ENCODE measurements at places on chromosomes 6 and 20.

GRCh38 chr20:59836767-59837166 lies 96.7 kb downstream of the SYCP2 start:
- no peak for DNase-seq

- DNase-seq, result no peak
These were observed 19.7 kb downstream of the VAPB start for GRCh38 chr20:58408603-58409246.

DNA sequence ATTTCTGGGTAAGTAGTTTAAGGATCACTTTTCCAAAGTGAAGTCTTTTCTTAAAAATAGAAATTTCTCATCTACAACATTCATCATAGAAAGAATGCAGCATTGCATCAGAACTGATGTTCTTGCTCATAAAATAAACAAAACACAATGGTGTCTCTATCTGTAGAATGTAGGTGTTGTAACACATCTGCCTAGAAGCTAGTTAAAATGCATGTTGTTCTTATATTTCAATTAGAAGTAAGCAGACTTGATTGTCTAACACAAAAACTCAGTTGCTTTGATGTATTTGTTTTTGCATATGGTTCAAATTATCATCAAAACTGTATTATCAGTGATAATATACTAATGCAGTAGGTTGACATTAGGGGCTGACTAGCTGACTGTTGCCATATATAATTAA lies 654.7 kb upstream of the FLRT3 start:
- DNase-seq, result no peak

DNA sequence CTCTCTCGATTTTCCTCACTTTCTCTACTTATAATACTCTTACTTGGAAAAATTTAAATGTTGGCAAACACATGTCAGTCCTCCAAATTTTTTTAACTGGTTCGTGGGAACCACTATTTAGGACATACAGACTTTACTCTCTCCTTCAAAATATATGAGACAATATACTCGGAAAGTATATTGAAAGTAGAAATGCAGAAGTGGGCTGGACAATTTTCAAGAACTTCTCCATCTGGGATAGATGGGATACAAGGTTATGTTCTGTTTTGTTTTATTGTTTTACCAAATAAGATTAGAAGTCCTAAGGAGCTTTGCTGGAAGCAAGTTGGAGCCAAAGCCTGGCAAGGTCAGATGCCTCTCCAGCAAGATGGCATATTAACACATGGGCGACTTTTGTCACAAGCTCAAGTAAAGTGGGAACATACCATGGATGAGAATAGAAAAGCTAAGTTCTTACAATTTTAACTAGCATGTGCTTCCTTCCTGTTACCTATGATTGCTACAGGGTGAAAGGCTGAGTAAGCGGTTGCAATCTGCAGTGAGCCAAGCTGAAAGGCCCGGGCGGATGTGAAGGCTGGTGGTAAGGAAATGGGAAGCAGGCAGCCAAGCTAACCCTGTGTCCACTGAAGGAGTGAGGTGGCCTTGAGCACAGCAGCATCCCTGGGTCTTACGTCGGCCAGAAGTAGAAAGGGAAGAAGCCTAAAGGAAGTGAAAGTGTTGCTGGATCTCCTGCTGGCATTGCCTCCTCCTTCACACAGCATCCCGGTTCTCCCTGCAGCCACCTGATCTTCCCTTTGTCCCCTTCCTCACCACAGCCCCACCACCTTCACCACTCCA lies 7.1 kb downstream of the MAP3K5 start:
- DNase-seq, result no peak

DNA sequence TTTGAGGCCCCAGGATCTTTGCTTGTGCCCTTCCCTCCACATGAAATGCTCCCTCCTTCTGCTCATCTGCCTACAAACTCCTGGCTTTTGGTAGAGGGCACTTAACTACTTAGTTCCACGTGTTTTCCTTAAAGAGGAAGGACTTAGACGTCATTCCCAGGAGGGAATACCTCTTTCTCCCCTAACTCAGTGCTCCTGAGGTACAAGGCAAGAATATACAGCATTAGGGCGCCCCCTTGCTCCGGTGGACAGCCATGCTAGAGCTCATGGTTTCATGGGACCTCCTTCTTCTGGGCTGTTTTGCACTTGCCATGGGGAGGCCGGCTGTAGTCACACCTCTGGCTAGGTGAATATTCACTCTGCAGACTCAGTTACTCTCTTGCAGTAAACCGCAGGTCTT lies 93.8 kb upstream of the LY86 start:
- DNase-seq, result no peak

- no peak for DNase-seq
These were observed 68.9 kb downstream of the MAN1A1 start for GRCh38 chr6:119280668-119281067.

DNA sequence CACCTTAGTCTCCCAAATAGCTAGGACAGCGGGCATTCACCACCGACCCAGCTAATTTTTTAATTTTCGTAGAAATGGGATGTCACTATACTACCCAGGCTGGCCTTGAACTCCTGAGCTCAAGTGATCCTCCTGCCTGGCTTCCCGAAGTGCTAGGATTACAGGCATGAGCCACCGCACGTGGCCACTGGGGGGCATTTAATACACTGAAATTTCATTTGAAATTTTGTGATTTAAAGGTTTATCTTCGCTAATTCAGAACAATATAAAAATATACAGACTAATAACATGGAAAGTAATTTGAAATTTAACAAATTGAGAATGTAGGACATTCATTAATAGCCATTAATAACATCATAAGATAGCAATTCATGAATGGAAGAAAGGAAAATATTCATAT lies 20.5 kb upstream of the TBC1D32 start:
- DNase-seq, result no peak

GRCh38 chr6:139137706-139138105 lies 2.8 kb downstream of the HECA start:
- no peak for DNase-seq

DNA sequence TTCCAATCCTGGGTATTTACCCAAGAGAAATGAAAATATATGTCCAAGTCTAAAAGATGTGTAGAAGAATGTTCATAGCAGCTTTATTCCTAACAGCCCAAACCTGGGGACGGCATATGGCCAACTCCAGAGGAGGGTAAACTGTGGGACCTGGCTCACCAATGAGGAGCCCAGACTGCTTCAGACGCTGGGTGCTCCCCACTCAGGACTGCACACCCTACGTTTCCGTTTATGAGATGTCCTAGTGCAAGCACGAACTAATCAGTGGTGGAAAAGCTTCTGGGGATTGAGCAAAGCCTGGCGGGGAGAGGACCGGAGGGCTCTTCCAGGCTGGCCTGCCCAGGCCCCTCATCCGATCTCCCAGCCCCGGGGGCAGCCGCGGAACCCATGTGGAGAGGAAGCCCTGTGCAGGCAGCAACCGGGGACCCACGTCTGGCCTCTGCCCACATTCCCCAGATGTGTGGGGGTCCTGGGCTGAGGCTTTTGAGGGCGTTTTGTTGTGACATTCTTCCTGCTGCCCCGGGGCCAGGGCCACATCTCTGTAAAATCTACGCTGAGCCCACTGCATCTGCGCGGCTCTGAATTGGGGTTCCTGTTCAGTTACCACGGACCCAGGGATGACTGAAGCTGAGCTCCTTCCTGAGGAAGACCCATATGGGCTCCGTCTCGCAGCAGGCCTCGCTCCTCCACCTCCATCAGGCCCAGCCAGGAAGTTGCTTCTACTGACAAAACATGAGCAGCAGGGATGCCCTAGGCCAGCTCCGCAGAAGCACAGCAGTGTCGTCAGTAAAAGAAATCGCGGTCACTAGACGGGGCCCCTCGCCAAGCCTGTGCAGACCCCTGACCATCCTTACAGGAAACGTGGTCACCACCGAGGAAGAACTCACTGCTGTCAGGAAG lies 188.0 kb downstream of the DLL1 start:
- no peak for DNase-seq

DNA sequence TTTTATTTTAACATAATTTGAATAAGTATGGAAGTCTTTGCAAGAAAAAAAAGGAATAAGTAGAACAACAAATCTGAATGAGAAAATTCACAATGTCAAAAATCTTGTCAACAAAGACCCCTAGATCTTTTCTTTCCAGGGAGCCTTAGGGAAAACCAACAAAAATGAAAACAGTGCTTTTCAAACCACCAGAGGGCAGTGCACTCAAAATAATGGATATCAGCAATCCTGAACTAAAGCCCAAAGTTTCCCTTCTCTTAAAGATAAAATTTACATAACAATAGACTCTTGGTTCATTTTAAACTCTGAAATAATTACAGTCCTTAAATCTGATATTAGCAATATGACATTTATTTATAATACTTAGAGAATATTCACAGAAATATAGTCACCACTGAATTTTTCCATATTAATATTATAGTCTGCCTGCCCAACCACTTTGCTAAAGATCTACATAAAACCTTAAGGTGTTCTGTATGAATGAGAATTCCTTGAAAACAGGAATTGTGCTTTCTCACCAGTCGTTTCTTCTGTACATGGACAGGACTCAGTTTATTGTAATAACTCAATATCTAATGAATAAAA lies 105.3 kb upstream of the BMP5 start:
- DNase-seq, result no peak

- no peak for DNase-seq
These were observed 2.5 kb upstream of the SRC start for GRCh38 chr20:37343212-37343993.

DNA sequence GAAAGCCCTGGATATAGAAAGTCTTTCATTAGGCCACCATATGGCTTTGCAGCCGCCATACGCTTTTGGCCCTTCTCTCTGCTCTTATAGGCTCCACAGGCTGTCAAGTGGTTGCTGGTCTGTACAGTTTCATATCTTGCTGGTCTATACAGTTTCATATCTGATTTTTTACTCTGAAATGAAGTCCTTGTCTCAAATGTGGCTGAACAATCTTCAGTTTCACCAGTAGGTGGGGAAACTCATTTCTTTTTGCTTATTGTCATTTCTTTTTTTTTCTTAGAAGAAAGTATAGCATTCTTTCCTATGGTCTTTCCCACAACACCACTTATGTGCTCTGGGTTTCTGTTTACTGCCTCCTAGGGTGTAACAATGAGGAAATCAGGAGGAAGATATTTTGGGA lies 771.4 kb upstream of the MMS22L start:
- DNase-seq, result no peak

DNA sequence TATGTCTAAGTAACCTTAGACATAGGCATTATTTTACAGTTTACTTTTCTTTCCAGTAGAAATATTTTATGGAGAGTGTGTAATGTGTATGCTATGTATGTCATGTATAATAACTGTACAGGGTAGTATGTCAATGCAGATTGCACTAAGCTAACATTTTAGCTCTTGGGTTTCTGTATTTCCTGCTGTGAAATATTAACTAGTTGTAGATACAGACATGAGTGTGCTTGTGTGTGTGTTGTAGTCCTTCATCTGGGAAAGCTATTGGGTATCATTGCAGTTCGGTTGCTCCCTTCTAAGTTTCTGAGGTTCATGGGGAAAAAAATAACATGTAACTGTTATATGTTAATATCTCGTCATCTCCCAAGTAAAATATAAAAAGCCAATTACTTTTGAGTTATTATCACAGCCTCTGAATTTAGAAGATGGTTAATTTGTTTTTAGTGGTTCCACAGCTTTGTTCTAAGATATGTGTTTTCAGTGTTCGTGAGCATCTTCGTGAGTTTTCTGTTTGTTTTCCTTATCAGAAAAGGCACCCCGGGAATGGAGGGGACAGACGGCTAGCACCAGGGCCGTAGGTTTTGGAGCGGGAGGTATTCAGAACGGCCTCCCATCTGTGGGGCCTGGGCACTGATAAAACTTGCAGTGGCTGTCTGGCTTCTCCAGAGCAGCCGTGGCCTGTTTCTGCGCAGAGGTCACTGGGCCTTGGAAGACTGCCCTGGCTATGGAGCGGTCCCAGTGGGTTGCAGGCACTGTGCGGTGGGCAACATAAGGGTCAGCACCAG lies 215.0 kb downstream of the ARID1B start:
- DNase-seq, result no peak

- DNase-seq, result no peak
These were observed 24.8 kb downstream of the MAFB start for GRCh38 chr20:40663991-40664880.

- no peak for DNase-seq
These were observed 9.3 kb downstream of the SLC9A8 start for GRCh38 chr20:49821870-49822331.

DNA sequence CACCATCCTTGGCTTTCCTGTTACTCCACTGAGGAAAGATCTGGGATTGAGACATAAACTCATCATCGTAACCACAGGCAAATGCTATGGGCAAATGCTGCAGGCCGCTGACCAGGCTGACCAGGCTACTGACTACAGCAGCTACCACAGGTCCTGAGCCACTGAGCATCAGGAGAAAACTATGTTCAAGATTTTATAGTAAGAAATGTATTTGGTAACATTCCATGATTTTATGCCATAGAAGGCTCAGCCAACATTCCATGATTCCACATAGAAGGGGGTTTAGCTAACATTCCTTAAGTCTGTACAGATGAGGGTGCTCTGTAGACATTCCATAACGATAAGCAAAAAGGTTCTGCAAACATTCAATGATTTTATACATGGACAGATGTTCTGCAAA lies 16.1 kb upstream of the B4GALT5 start:
- no peak for DNase-seq

DNA sequence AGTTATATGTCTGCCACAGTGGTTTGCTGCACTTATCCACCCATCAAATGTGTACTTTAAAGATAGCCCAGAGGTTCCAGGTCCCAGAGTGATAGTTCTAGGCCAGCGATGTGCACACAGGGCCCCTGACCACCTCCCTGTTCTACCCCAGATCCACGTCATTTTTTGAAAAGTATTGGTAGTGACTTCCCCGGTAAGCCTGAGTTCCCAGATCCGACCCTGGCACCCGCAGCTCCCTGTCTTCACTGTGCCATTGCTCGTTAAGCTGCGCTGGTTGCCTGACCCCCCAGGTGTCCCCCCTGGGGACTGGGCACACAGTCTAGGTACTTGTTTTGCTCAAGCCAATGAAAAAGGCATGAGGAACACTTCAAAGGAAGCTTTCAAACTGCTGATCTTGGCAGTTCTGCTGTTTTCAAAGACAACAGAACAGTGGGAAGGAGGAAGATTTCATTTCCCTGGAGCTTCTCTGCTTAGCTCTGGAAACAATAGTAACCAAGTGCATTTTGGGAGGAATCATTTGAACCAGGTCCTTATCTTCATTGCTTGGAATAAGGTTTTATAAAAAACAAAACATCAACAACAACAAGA lies 116.3 kb upstream of the TAB2 start:
- no peak for DNase-seq

- no peak for DNase-seq
These were observed at the start of gene KIF25 for GRCh38 chr6:167997642-167998041. KIF25 (plus strand) TSS chr6:167997671; CDS start chr6:168029586, 31,915 bp downstream.

GRCh38 chr6:109417646-109418045 lies 22.8 kb downstream of the PPIL6 start:
- no peak for DNase-seq

- DNase-seq, result no peak
These were observed 102.6 kb upstream of the HDGFL1 start for GRCh38 chr6:22466665-22467245.

GRCh38 chr20:47440857-47441773 lies 60.6 kb upstream of the NCOA3 start:
- no peak for DNase-seq

- no peak for DNase-seq
These were observed 591.9 kb downstream of the EPM2A start for GRCh38 chr6:145143379-145143778.

DNA sequence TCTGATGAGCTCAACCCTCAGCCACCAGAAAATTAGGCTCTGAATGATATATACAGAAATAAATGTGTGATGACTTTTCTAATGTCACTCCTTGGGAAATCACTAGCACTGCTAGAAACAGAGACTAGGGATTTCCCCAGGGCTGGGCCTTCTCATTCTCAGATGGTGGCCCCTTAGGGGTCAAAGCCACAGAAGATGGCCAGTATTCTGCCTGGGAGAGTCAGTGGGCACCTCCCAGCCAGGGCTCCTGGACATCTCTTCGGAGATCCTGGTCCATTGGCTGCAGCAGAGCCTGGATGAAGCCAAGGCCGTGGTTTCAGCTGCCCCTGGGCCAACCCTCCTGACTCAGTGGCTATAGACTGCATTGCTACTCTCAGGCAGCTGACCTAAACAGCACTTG lies 276.9 kb upstream of the SUPT3H start:
- DNase-seq, result no peak
